HT1080 (cell line): ENCODE measurements at places on chromosomes 7 and 10.

DNA sequence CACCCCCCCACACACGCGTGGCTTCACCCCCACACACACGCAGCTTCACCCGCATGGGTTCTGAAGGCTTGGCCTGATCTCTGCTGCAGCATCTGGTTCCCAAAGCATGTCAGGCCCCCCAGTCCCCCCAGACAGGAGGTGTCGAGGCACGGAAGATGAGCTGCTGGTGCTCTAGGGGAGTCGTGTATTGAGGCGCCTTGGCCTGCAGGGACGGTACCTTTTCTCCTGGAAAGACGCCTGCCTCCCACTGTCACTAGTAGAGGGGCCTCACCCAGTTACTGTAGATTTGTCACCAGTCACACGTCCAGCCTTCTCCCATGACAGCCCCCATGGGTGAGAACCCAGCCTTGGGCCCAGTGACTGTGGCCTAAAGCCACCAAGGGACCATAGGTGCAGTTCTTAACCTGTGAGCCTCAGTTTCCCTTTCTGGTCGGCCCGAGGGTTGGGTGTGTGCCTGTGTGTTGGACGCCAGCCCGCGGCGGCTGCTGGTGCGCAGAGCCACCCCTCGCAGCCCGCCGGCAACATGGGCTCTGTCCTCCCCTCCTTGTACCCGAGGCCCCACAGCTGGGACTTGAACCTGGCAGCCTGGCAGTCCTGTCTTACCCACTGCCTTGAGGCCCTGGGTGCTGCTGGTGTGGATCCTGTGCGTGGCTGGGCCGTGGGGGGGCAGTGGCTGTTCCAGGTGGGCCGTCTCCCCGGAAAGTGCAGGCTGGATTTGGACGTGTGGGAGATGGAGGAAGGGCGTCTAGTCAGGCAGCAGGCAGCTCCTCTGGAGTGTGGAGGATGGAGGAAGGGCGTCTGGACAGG lies 81.7 kb downstream of the NKX6-2 start:
- DNase-seq = no peak

GRCh38 chr7:129553899-129554461 lies 51.6 kb downstream of the SMKR1 start:
- DNase-seq = peak; percentile 80

DNA sequence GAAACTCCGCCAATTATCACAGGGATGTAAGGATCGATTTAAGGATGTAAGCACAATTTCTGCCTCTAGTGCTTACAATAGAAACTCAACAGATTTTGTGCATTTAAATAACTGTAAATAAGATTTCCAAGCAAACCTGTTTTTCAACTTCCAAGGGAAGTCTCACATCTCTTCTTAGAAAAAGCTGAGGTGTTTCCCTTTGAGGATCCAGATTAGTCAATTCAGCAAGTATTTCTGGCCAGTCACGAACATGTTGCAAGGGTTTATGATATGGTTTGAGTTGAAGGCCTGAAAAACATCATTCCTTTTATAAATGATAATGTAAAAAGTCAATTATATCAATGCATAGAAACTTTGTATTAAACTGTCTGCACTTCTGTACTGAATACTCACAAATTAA lies 23.9 kb downstream of the KRIT1 start:
- no peak for DNase-seq

- peak; percentile 8 for DNase-seq
Measured at GRCh38 chr7:103524042-103524907, 78.3 kb upstream of the SLC26A5 start.

GRCh38 chr7:147033641-147034040 lies 917.0 kb downstream of the CNTNAP2 start:
- DNase-seq = no peak

DNA sequence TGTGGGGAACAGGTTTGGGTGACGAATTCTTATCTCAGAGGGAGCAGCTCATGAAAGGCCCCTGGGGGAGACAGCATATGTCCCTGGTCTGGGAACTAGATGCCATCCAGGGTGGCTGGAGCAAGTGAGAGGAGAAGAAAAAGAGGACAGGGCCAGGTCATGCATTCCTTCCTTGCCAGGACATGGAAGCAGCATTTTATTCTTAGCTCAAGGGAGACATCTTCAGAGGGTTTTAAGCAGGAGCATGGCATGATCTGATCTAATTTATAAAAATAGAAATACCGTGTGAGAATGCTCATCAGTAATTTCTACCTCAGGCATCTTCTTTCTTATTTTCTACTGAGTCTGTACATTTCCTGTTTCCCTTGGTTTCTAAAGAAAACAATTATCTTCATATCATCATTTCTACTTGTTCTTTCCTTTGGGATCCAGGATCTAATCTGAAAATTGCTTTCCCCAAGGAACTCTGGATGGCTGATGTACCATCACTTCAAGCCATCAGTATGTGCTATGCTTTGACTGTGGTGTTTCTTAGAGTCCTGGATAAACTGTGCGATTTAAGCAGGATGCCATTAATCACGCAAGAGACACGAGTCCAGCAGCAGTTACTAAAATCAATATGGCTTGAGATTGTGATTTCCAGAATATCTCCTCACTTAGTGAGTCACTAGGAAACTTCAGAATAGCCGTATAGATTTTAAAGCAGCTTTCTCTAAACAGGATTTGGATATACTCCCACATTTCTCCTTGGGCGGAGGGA lies 386.2 kb downstream of the GALNT17 start:
- DNase-seq = no peak

GRCh38 chr10:30625080-30625479 lies 4.5 kb downstream of the LYZL2 start:
- DNase-seq = no peak
